ENCODE measurements at places on chromosomes 5 and 9.

- no peak for DNase-seq
Measured at GRCh38 chr5:124572971-124573370, 173.5 kb downstream of the ZNF608 start.

DNA sequence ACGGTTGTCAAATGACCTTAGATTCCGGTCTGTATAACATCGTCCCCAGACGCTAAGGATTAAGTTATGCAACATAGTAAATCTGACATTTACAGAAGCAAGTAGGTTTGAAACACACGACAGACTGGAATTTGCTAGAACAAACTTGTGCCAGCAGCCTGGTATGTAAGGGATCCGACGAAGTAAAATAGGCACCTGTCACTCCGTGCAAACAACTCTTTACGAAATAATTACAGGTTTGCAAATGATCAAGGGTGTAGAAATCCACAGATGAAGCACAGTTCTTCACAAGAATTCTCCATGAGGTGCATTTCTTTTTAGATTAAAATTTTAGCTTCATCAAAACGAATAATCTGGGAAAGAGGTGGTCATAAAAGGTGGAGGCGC is 508 bp downstream of the MOCS2 start:
- DNase-seq: no peak

DNA sequence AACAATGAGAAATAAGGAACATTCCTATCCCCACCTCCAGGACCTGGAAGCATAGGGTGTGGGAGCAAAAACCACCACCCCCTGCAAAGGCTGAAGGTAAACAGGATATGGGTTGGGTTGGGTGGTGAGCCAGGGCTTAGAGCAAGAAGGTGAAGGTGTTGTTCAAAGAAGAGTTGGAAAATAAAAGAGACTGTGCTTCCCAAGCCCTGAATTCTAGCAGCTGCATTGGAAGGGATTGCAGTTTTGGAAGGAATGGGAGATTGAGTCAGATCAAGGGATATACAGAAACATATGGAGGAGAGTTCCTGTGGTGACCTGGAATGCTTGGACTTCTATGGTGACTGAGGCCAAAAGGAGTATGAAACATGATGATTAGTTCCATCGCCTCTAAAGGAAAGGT is 24.7 kb upstream of the MTAP start:
- DNase-seq: no peak

- DNase-seq: no peak
Measured at GRCh38 chr5:132224716-132225115, 2.9 kb downstream of the P4HA2 start.

- DNase-seq: no peak
Measured at GRCh38 chr5:157475432-157475831, 15.4 kb downstream of the NIPAL4 start.

- DNase-seq: no peak
Measured at GRCh38 chr5:109448838-109449237, 39.1 kb upstream of the PJA2 start.

- DNase-seq: no peak
Measured at GRCh38 chr9:115888131-115888530, 265.5 kb upstream of the PAPPA start.

GRCh38 chr9:75019022-75019421 is 9.1 kb downstream of the CARNMT1 start:
- no peak for DNase-seq

DNA sequence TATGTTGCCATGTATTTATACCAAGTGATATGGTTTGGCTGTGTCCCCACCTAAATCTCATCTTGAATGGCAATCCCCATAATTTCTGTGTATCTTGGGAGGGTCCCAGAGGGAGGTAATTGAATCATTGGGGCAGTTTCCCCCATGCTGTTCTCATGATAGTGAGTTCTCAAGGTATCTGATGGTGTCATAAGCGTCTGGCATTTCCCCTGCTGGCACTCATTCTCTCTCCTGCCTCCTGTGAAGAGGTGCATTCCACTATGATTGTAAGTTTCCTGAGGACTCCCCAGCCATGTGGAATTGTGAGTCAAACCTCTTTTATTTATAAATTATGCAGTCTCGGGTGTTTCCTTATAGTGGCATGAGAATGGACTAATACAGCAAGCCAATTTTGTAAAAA is 140.8 kb upstream of the ADAMTSL1 start:
- DNase-seq: no peak

DNA sequence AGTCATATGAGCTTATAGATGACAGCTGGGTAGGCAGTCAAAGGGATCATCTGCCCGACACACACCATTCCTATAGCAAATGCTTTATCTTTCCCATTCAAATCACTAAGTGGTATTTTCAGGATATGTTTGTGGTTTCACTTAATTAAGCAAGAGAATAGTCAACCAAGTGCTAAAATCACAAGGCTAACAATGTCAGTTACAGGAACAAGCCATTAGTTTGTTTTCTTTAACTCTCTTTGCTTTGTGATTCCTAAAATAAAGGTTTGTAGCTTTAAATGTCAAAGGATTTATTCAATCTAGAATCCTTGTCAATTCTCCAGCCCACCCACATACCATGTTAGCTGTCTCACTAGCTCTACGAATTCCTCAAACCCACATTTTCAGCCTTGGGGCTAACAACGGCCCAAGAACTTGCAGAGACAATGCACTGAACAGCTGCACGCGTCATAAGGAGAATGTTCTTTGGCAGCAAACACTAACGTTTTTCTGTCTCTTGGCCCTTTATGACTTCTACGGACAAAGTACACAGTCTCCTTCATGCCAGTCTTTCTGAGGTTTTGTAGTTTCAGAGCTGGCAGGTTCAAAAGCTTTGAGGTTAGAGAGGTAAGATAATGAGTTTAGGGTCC is 56.6 kb downstream of the ELAVL2 start:
- DNase-seq: no peak

DNA sequence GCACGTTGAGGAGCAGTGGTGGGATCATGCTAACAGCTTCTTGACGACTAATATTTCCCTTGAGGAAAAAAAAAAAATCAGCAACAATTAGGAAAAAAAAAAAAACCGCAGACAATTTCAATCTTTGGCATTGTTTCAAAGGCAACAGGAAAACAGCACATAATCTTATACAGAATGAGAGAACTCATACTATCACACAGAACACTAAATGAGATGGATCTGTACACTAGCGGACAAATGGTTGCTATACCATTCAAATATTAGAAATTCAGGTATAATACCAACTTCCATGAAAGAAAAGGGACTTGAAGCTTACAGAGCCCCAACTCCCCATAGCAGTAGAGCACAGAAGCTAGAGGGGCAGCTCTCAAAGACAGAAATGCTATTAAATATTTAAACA is 9.6 kb downstream of the NSUN2 start:
- no peak for DNase-seq

DNA sequence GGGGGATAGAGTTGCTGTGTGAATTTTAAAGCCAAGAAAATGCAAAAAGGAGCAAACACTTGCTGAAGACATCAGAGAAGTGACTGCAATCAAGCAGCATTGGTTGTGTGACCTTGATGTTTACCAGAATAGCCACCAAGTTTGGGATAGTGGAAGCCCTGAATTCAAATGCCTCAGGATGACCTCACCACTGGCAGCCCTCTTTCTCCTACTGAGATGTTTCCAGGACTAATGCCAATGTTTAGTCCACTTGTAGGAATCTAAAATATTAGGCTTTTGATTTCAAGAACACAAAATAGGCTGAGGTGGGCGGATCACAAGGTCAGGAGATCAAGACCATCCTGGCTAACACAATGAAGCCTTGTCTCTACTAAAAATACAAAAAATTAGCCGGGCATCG is 112.2 kb upstream of the NUDT12 start:
- no peak for DNase-seq
